ENCODE measurements at places on chromosomes 1 and 21.

GRCh38 chr1:12441414-12442105, 176.4 kb downstream of the DHRS3 start:
- DNase-seq = no peak

DNA sequence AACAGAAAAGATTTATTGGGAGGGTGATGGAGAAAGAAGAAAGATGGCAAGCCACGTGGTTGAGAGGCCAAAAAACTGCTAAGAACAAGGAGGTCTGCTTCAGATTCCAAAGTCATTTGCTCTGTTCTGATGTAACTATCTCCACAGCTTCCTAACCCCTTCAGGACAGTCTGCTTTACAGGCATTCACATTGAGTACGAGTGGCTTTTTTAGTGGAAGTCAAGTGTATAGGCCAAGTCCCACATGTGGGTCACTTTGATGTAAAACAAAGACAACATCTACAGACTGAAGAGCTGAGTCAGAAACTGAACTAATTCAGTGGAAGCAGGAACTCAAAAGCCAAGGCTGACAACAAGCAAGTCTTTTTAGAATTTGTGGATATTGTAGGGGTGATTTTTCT, 128.7 kb upstream of the F3 start:
- no peak for DNase-seq

DNA sequence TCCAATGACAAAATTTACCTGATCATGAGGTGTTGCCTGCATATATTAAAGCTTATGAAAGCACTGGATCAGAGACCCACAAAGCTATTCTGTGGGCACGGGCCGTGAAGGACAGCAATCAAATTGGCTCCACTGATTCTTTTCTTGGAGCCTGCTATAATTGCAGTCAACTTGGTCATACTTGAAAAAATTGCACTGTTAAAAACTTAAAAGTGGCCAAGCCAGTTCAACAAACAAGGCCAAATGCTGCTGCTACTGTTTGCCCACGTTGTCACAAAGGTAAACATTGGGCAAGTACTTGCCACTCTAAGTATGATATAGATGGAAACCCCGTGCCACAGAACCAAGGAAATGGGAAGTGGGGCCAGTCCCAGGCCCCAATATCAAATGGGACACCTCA, 37.8 kb downstream of the CYP4A11 start:
- DNase-seq = no peak

DNA sequence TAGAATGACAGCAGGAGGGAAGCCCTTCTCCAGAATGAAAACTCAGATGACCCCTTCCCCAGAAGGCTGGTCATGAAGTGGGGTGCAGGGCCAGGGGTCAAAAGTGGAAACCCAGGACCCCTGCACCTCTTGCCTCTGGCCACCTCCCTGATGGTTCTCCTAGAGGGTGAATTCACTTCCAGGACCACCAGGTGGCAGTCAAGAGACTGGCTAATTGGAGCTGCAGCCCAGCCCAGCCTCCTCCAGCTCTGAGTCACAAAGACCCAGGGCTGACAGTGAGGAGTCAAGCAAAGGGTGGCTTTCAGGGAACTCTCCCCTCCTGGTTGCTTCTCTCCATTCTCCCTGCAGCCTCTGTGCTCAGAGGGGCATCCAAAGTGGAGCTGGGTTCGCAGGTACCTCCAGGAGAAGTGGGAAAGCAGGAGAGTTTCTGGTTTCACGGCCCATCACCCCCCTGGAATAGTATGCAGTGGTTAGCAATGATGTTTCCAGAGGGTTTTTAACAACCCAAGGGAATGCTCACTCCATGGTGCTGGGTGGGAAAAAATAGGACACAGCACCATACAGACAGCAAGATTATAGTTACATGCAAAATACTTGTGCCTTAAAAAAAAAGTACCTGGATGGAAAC, 6.1 kb upstream of the EPHB2 start:
- DNase-seq = peak; percentile 30

GRCh38 chr1:87305151-87305550, 23.5 kb upstream of the LMO4 start:
- no peak for DNase-seq

DNA sequence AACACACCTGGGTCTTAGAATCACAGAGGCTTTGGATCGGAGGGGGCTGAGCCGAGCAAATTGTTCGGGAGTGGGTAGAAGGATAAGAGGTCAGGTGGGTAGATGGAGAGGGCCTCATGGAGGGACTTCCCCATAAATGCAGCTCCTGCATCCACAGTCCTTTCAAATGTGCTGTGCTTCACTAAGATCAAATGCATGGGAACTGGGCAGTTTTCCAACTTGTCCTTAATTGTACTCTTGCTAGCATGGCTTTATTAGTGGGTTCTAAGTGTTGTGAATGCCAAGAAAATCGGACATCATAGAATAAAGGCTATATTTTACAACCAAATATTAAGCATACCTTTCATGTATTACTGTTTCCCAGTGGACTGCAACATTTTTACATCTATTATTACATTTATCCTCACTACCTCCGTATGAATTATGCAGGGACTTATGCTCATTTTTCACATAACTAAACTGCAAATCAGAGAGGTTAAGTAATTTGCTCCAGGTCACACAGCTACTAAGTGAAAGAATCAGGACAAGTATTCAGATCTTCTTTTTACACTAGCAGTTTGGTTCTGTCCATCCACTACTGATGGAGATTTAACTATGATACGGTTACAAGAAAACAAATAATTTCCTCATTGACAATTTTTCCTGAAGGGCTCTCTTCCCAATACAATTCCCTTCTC, 174.5 kb upstream of the RUNX1 start:
- peak; percentile 32 for DNase-seq

- DNase-seq = no peak
These were observed 499.8 kb downstream of the KIF26B start for GRCh38 chr1:245654460-245655050.

GRCh38 chr1:202964791-202965410, 2.2 kb downstream of the CYB5R1 start:
- DNase-seq = no peak

GRCh38 chr1:18939398-18940302, 16.8 kb downstream of the IFFO2 start:
- no peak for DNase-seq

GRCh38 chr1:205356440-205357139, at the start of gene KLHDC8A:
Gene KLHDC8A, minus strand, starts transcription at chr1:205356922. Its CDS starts 13,318 bp downstream, at chr1:205343604.
- peak; percentile 79 for DNase-seq

GRCh38 chr1:22288593-22289241, 145.8 kb upstream of the WNT4 start:
- no peak for DNase-seq

DNA sequence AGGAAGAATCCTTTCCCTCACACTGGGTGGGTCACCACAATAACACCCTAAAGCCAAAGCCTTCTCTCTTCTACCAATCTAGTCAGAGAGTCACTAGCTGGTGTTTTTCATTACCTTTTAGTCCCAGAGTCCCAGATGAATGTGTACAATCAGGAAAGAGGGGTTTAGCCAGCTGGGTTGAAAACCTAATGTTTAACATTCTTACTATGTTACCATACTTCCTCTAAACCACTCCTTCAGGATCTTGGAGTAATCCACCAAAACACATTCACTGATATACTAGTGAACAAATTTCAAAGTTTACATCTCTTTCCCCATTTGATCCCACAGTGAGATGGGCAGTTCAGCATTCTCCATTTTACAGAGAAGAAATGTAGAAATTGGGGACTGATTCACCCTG, 9.7 kb downstream of the LPAR3 start:
- no peak for DNase-seq

GRCh38 chr1:183548116-183548515, 42.1 kb downstream of the NCF2 start:
- DNase-seq = no peak

DNA sequence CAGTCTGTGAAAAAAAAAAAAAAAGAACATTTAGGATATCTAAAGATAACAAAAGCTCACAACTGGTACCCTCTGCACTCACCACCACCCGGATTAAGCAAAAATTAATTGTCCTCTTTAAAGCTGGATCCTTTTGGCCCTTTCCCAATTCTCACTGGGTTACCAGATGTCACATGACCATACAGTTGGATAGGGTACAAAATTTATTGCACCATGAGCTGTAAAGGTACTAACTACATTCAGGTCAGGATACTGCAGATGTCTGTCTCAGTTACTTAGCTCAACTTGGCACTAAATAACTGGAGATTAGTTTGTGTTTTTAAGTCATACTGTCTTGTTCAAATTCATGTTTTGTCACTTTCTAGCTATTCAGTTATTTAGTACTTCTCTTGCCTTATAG, 96.3 kb downstream of the GPATCH2 start:
- DNase-seq = peak; percentile 11

DNA sequence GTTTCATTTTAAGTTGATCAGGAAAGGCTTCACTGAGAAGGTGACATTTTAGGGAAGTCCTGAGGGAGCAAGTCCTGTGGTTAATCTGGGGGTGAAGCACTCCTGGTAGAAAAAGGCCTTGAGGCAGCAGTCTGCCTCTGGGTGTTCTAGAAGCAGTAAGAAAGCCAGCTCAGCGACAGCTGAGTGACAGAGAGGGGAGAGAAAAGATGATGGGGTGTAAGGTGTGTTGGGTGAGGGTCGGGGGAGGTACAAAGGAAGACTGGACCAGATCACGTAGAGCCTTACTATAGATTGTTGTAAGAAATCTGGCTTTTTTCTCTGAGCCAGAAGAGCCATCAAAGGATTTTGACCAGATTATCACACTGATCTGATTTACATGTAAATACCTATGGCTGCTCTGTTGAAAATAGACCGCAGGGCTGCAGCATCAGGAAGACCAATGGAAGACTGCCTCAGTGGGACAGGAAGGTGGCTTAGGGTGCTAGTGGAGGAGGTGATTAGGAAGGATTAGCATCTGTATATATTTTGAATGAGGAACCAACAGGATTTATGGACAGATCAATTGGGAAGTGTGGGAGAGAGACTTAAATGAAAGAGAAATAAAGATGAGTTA, 131.2 kb downstream of the CDC7 start:
- no peak for DNase-seq

DNA sequence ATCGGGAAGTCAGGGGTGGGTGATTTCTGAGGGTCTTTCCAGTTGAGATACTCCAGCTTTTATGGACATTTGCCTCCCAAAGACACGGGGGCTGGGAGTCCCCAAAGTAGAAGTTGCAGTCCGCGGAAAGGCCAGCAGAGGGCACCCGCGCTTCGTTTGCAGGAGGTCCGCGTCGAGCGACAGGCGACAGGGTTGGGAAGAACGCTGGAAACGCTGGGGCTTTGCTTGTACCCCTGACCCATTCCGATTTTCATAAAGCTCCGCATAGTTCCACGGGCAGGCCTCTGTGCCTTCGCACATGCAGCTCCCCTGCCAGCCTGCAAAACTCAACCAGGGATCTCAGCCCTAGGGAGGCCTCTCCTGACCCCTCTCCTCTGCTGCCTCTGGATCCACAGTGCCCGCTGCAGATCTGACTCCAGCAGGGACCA, 44.2 kb upstream of the LAPTM5 start:
- DNase-seq = peak; percentile 55

Measured in NCI-H1694 treated with DMSO at 0.1 percent for 48 hours (cell line).